Globus pallidus (tissue), 1 donor: ENCODE measurements at places on chromosomes 7 and 10.

DNA sequence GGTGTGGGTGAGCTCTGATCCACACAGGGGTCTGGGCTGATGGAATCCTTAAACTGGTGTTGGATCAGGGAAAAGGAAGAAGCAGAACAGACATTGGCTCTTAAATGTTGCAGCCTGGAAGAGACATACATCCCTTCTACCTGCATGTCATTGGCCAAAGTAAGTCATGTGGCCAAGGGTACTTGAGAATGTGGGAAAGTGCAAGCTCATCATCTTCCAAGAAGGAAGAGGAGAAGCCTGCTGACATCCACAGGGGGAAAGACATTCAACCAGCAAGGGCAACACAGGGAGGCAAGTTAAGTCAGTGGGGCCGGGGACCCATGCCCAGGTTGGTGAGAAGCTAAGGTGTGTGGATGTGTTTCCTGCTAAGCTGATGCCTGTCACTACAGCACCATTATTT lies 272.8 kb upstream of the MKI67 start:
- no peak for DNase-seq

- DNase-seq, result no peak
These were observed 7.1 kb upstream of the NMT2 start for GRCh38 chr10:15175587-15175986.

DNA sequence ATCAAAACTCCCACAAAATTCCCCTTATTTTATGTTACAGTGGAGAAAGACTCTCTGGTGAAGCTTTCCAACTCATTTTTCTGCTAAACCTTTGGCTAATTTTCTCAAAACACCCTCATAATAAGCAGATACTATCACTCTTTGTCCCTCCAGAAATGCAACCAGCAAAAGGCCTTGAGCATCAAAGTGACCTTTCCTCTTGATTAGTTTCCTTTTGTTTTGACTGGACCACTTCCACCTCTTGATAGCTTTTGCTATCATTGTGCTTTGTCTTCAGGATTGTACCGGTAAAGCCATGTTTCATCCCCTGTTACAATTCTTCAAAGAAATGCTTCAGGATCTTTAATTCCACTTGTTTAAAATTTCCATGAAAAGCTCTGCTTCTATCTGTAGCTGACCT lies 115.1 kb upstream of the SLC13A1 start:
- no peak for DNase-seq

GRCh38 chr10:122052701-122053100 lies 63.7 kb downstream of the TACC2 start:
- DNase-seq, result no peak

DNA sequence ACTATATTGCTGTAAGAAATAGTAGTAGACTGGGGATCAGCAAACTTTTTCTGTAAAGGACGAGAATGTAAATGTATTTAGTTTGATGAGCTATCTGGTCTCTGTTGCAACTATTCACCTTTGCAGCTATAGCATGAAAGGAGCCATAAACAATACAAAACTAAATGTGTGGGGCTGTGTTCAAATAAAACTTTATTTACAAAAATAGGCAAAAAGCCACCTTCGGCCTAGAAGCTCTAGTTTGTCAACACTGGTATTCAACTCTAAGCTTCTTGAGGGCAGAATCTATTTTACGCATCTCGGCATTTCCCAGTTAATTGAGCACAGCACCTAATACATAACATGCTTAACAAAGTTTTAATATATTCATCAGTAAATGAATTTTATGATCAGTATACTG lies 181.4 kb downstream of the SEMA3E start:
- no peak for DNase-seq
